HCT116 (cell line): ENCODE measurements at places on chromosomes 6 and 20. TPM values are rescaled to one million over a fixed set of nuclear protein-coding genes. Genes with fewer than 3 reads are reported as not detected.

The DIDO1 gene
- total RNA-seq = 41.4 TPM

The DTNBP1 gene
- total RNA-seq = 16.7 TPM

The GABBR1 gene
- total RNA-seq = 43.4 TPM

The SCUBE3 gene
- 0.05 TPM for total RNA-seq

The KCNS1 gene
- total RNA-seq = not detected

The MAN1A1 gene
- 46.0 TPM for total RNA-seq

The GMEB2 gene
- total RNA-seq = 13.9 TPM

The MRAP2 gene
- 1.4 TPM for total RNA-seq

The PGBD1 gene
- 3.6 TPM for total RNA-seq

The NINL gene
- 7.2 TPM for total RNA-seq

The LAMA2 gene
- 8.2 TPM for total RNA-seq

The NEURL2 gene
- 0.96 TPM for total RNA-seq

The TPBG gene
- total RNA-seq = 28.4 TPM

The PNLDC1 gene
- 0.37 TPM for total RNA-seq

The CDYL gene
- 42.6 TPM for total RNA-seq
